Glutamatergic neuron (in vitro differentiated cells): ENCODE measurements at places on chromosomes 11 and 22. TPM values are rescaled to one million over a fixed set of nuclear protein-coding genes. Genes with fewer than 3 reads are reported as not detected.

The P2RX6 gene
- 1.5 TPM for total RNA-seq

The OR2D2 gene
- total RNA-seq: 0.64 TPM

The IPO7 gene
- 72.9 TPM for total RNA-seq

The SMIM38 gene
- 0.32 TPM for total RNA-seq

The SYCE3 gene
- total RNA-seq: not detected

The MMP7 gene
- total RNA-seq: not detected

- DNase-seq: no peak
Measured at GRCh38 chr11:95863486-95864140, 60.3 kb downstream of the MTMR2 start.

DNA sequence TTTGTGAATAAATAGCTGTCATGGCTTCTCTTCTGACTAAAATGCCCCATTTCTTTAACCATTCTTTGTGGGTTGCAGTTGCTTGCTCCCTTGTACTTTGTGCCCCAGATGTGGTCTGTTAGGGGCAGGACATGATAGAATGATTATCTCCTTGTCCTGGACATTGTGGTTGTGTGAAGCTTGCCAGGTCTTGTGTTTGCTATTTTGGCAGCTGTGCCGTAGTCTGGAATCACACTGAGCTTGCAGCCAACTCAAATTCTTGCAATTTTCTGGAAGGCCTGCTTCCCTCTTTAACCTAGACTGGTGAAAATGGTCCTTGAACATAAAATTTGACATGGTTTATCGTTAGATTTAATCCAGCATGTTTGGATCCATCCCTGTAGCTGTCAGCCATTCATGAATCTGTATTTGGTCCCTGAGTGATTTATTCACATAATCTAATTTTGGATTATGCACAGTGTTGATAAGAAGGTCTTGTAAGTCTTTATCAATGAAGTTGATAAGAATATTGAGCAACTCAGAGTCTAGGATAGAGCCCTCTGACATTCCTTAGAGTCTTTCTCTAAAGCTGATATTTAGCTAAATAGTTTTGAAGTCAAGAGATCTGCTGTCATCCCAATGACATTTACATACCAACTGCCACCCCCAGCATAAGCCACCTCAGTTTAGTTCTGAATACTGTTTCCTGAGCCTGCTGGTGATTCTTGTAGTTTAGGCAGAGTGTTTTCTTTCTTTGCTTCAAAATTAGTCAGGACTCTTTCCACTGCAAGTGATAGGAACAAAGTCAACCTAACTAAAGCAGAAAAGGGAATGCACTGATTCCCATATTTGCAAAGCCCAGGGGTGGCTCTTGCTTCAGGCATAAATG lies 9.8 kb downstream of the SPON1 start:
- no peak for DNase-seq

- DNase-seq: no peak
Measured at GRCh38 chr11:70865356-70865755, 387.0 kb downstream of the SHANK2 start.

DNA sequence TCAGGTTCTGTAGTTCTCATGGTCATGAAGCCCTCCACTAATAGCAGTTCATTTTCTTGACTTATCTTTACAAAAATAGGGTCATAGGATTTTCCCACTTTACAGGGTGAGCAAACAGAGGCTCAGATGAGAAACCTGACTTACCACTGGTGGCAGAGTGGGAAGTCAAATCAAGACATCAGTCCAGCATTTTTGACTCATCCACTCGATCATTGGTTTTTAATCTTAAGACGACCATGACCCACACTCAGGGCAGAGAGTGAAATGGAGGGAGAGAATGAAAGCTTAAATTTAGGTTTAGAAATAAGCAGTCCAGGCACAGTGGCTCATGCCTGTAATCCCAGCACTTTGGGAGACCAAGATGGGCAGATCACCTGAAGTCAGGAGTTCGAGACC lies 42.1 kb downstream of the RTL6 start:
- no peak for DNase-seq

DNA sequence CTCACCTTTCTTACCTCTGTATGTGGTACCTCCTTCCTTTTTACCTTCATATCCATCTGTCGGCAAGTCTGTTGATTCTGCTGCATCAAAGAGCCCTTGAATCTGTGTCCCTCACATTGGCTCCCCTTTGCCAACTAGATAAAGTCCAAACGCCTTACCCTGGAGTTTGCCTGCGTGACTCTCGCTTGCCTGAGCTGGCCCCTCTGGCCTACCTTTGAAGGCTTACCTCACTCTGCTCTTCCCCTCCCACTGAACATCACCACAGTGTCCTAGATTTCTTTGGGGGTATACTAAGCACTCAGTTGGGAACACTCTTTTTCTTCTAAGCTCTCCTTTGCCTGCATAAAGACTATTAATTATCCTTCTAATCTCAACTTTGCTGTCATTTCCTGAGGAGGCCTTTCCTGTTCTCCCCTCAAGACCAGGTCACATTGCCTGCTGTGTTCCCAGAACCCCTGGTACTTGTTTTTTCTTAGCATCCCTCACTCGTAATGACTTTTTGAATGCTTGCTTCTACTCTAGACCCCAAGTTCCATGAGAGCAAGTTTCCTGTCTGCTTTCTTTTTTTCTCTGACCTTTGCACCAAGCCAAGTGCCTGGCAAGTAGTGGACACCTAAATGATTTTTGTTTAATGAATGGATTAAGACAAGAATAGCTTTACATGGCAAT lies 67.8 kb upstream of the ADORA2A start:
- DNase-seq: no peak

- DNase-seq: no peak
Measured at GRCh38 chr11:8809241-8809938, 101.6 kb upstream of the AKIP1 start.

DNA sequence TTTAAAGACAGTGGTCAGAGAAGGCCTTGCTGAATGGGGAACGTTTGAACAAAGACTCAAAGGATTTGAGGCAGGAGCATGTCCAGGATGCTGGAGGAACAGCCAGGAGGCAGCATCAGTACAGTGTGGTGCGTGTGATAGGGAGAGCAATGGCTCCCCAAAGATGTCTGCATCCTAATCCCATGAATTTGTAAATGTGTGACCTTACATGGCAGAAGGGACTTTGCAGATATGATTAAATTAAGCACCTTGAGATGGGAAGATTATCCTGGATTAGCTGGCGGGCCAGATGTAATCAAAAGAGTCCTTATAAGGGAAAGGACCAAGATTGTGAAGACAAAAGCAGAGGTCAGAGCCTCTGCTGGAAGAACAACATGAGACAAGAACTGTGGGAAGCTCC lies 24.6 kb upstream of the FAT3 start:
- no peak for DNase-seq

DNA sequence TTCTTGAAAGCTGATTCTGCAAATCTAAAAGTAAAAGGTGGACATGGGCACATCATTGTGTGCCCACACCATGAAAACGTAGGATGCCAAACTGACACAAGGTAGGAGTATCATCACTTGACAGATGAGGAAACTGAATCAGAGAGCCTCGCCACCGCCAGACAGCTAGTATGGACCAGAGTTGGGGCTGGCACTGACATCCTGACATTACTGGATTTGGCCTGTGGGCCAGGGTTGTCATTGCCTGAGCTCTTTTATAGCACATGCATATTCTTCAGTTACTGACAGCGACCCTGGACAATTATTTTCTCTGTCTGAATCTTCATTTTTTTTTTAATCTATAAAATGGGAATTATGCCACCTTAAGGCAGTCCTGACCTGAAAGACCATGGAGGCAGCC lies 16.5 kb downstream of the USP35 start:
- DNase-seq: no peak

- no peak for DNase-seq
Measured at GRCh38 chr11:3103076-3103475, 45.9 kb upstream of the CARS1 start.
